ENCODE measurements at places on chromosomes 16 and 17. TPM values are rescaled to one million over a fixed set of nuclear protein-coding genes. Genes with fewer than 3 reads are reported as not detected.

IL34 gene
- 1.5 TPM for polyA plus RNA-seq

P2RX1 gene
- polyA plus RNA-seq, result 1.1 TPM

CFAP119 gene
- 13.1 TPM for polyA plus RNA-seq

RSL1D1 gene
- 289 TPM for polyA plus RNA-seq

CHST5 gene
- polyA plus RNA-seq, result 0.42 TPM

KRTAP9-2 gene
- polyA plus RNA-seq, result not detected

PYDC1 gene
- polyA plus RNA-seq, result not detected

CTRB2 gene
- not detected for polyA plus RNA-seq

Data from renal cortex interstitium (tissue), 15 donors.